ENCODE measurements at places on chromosomes 4 and X. TPM values are rescaled to one million over a fixed set of nuclear protein-coding genes. Genes with fewer than 3 reads are reported as not detected.

IBSP gene
- total RNA-seq: not detected

KLHL4 gene
- total RNA-seq: not detected

LANCL3 gene
- 0.46 TPM for total RNA-seq

NXF2 gene
- total RNA-seq: not detected

GRIA3 gene
- total RNA-seq: not detected

FAM9B gene
- not detected for total RNA-seq

Measured in activated CD4-positive, alpha-beta T cell treated with anti-CD3 and anti-CD28 coated beads, Interleukin-2, amount 10 ng/mL, durations not matched to agents 7 days and 5 days (primary cell).